Fibroblast of skin of left quadriceps (primary cell): ENCODE measurements at places on chromosomes 12 and 14.
A peak's percentile ranks its signal among the peaks of the same experiment; 100 is the strongest.

DNA sequence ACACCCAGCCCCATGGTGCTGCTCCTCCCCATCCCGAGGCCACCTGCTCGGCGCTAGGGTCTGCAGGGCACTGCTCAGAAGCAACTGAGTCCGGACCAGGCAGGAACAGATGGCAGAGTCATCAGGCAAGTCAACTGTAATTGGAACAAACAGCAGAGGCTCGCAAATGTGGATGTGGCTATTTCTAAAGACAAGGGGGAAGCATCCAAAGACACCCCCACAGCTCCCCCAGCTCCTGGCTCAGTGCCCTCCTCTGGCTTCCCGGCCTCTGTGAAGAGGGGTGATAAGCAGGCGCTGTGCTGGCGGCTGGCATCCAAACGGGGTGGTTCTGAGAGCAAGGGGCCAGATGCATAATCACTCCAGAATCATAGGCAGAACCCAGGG, 125.6 kb downstream of the PIWIL1 start:
- DNase-seq = no peak

DNA sequence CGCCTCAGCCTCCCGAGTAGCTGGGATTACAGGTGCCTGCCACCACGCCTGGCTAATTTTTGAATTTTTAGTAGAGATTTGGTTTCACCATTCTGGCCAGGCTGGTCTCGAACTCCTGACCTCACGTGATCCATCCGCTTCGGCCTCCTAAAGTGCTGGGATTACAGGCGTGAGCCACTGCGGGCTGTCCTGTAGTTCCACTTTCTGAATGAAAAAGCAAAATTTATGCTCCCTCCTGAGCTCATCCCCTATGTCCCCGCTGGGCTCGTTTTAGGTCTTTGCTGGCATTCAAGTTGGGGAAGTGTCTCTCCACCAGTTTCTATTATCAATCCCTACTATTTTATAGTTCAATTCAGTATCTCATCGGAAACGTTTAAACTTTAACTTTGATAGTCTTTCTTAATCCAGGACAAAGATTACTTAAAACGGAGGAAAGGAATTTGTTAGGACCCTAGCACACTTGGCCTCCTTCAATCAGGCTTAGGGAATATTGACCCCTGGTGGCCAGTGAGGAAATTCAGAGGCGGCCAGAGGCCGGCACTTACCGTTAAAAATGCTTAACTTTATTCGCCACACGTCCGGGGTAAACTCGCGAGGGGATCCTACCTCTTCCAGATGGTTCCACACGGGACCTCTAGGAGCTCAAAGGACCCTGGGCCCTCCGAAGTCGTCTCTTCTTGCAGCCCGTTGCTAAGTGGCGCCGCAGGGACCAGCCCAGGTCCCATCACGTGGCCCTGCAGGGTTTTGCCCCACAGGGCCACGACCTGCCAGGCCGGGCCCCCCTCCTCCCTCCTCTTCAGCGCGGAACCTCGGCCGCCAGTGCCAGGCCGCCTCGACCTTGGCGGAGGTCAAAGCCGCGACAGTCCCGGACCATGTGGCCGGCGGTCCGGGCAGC, 11.4 kb upstream of the DNAL1 start:
- DNase-seq = peak; percentile 36

DNA sequence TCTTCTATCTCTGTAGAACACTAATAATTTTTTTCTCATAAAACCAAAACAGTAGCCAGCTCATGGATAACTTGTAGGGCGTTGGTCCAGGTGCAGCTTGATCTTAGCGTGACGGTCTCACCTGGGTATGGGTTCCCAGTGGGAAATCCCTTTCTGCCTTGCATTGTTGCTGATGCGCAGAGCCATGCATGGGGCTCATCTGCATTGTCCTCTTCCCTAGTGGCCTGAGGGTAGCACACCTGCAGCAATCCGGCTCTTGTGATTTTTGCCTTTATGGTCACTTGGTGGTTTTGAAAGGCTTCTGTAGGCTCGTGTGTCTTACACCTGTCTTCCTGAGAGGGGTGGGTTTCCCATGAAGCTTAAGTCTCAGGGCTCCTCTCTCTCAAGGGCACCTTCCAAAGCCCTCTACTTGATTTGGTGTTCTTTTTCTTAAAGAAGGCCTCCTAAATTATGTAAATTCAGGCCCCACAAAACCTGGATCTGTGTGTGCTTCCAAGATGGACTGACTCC, 130.6 kb downstream of the PRKCH start:
- no peak for DNase-seq

GRCh38 chr12:754851-755562, 2.6 kb downstream of the WNK1 start:
- DNase-seq = peak; percentile 28
